ENCODE measurements at places on chromosomes 3 and 15. TPM values are rescaled to one million over a fixed set of nuclear protein-coding genes. Genes with fewer than 3 reads are reported as not detected.

DNA sequence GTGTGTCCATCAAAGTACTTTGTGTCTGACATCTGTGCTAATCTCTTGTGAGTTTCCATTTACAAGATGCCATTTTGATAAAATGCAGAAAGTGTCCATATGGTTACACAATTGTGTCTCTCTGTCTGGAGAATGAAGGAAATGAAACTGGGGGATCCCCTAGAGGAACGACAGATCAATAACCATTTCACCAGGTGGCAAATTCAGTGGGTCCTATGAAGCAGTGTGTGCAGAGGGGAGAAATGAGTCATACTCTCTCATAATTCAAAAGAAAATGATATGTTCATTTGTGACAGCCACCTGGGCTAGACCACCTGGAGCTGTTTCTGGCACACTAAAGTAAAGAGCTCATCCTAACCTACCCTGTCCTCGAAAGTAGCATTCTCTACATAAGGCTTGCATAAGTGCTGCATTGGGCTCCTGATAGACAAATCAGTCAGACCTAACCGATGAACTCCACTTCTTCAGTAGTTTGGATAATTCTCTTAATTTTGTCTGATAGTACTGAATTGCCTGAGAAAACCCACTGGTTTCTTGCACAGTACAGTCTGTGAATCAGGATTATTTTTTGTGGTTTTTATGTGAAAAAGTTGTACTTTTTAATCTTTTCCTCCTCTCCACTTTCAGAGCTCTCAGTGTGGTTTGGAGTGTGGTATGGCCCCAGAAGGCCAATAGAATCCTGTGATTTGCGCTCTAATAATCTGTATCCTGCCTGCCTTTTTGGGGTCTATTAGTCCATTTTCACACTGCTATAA lies 10.3 kb upstream of the CD47 start:
- no peaks in the 10 kb centered on the region for H3K4me1 ChIP-seq
- no peak overlapping the region for H3K27ac ChIP-seq
- DNase-seq = no peak

GRCh38 chr15:55770261-55770660 lies 27.3 kb upstream of the PRTG start:
- DNase-seq = no peak
- H3K27me3 ChIP-seq = no peaks in the 10 kb centered on the region
- no peaks in the 10 kb centered on the region for H3K4me1 ChIP-seq
- no peaks in the 10 kb centered on the region for H3K36me3 ChIP-seq
- H3K4me3 ChIP-seq = no peak overlapping the region

- H3K27me3 ChIP-seq = peaks cover 3% of the 10 kb centered on the region
- no peaks in the 10 kb centered on the region for H3K4me1 ChIP-seq
- H3K4me3 ChIP-seq = no peak overlapping the region
- no peaks in the 10 kb centered on the region for H3K36me3 ChIP-seq
- no peak for DNase-seq
Observed at GRCh38 chr3:147411238-147411814, 2.2 kb downstream of the ZIC1 start.

DNA sequence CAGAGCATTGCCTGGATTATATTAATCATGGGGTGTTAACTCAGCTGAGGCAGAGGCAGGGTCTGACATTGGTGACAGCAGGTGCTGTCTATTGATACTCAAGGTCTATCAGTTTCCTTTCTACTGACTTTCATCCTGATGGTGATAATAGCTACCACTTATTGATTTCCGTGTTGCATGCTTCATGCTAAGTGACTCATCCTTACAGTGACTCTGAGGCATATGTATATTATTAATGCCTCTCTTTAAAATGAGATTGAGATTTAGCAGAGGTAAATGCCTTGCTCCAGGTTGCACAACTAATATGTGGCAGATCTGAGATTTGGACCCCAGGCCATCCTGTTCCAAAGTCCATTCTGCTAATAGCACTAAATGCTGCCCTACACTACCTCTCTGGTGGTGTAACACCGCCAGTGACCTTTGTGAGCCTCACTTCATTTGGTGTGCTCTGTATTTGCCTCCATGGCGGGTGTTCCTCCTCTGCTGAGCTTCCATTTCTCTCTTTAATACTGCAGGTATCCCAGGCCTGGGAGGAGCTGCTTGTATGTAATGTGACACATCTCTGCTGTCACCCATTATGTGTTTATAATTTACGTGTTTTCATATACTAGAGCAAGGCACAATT lies 50.4 kb downstream of the GPR171 start:
- no peak for DNase-seq
- no peaks in the 10 kb centered on the region for H3K4me1 ChIP-seq
- no peak overlapping the region for H3K4me3 ChIP-seq
- H3K27me3 ChIP-seq = no peaks in the 10 kb centered on the region
- H3K36me3 ChIP-seq = no peaks in the 10 kb centered on the region

GRCh38 chr15:98812716-98813446 lies 164.5 kb downstream of the IGF1R start:
- no peaks in the 10 kb centered on the region for H3K36me3 ChIP-seq
- no peaks in the 10 kb centered on the region for H3K27me3 ChIP-seq
- H3K4me3 ChIP-seq = no peak overlapping the region
- no peak for DNase-seq

GRCh38 chr15:39301589-39301999 lies 279.3 kb upstream of the THBS1 start:
- no peak overlapping the region for H3K27ac ChIP-seq
- H3K4me3 ChIP-seq = no peak overlapping the region

GRCh38 chr3:107855710-107856109 lies 235.1 kb downstream of the CD47 start:
- no peaks in the 10 kb centered on the region for H3K27me3 ChIP-seq
- H3K27ac ChIP-seq = no peak overlapping the region
- DNase-seq = no peak
- H3K4me3 ChIP-seq = no peak overlapping the region

DNAH12 gene
- 0.13 TPM for total RNA-seq

ANKUB1 gene
- total RNA-seq = not detected

LCTL gene
- total RNA-seq = not detected

DUOXA1 gene
- total RNA-seq = not detected

MCF2L2 gene
- 0.67 TPM for total RNA-seq

ALPK3 gene
- 0.54 TPM for total RNA-seq

CGNL1 gene
- 1.2 TPM for total RNA-seq

Measured in Peyer's patch (tissue), 4 donors.